NCI-H187 (cell line): ENCODE measurements at places on chromosomes 3 and 15.

DNA sequence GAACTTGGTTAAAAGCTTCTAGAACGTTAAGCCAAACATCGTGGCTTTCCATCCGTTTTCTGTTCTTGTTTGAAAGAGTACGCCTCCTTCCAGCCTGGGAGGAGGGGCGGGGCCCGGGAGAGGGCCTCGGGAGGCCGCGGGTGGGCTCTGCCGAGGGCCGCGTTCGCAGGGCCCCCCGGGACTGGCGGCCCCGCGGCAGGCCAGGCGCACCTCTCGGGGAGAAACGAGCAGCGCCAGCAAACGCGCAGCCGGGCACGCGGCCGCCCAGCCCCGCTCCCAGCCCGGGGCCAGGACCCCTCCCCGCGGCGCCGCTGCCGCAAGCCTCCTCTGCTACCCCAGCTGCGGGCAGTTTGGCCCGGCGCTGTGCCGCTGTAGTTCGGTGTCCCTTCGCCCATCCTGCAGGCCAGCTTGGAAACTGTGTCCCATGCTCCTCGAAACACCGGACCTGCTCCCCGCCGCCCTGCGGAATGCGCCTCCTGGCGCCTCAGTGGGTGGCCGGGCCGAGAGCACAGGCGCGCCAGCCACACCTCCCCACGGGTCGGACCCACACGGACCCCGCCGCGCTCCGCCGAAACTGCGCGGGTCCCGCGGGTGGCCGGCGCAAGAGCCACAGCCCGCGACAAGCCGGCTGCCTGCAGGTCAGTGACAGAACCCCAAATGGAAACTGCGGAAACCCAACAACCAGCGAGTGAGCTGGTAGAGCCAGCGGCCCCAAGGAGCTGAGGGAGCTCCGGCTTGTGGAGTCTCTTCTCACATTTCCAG lies 2.3 kb downstream of the OCA2 start:
- no peak for DNase-seq

DNA sequence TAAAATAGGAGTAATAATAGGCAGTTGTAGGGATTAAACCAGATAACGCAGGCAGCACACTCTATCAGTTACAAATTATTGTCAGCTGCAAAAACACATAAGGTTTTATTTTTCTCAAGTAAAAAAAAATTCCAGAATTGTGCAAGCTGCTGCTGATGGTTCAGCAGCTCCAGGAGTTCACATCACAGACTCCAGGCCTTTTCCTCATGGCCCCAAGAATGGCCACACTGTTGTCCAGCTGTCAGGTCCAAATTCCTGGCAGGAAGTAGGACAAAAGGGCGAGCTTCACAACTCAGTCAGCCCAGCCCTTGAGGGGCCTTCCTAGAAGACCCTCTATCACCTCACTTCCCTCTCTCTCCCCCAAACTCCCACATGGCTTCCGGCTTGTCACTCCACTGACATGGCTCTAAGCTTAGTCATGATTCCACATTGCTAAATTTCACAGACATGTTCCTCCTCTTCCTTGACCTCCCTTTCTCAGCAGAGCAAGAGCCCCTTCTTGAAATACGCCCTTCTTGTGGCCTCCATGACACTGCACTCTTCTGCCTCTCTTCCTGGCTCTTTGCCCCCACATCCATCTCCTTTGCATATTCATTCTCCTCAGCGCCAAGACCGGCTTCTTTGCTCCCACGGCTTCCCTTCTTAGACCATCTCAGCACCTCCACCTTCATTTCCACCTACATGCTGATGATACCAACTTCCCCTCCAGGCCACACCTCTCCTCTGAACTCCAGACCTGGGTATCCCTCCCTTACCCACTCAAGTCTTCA lies 27.4 kb upstream of the FAM174B start:
- no peak for DNase-seq

DNA sequence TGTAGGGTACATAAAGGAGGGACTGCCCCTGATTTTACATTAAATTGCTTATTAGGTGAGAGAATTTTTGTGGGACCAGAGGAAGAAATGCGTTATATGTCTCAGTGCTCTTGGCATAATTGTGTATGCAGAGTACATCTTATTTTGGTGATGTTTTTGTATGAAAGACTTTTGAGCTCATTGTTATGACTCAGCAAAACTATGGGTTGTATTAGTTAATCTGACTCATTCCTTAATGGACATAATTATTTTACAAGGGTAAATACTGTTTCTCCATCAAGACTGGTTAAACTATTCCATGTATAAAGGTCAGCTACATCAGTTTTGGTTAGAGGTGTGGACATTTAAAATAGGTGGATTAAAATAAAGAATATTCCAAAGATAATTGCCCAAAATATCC lies 156.8 kb downstream of the ALCAM start:
- DNase-seq, result no peak

GRCh38 chr15:26091184-26091583 lies 228.1 kb upstream of the ATP10A start:
- no peak for DNase-seq

GRCh38 chr15:31016446-31016915 lies 25.1 kb upstream of the MTMR10 start:
- no peak for DNase-seq

- DNase-seq, result no peak
Measured at GRCh38 chr3:178217479-178217878, 318.8 kb upstream of the KCNMB2 start.

GRCh38 chr3:143031327-143031726 lies 30.0 kb downstream of the U2SURP start:
- no peak for DNase-seq

GRCh38 chr3:11120091-11120805 lies 34.0 kb upstream of the HRH1 start:
- DNase-seq, result no peak
